ENCODE measurements at places on chromosomes 11 and 22. TPM values are rescaled to one million over a fixed set of nuclear protein-coding genes. Genes with fewer than 3 reads are reported as not detected.

The H19 gene
- polyA plus RNA-seq, result 3,084 TPM

The CRYBB3 gene
- polyA plus RNA-seq, result 0.19 TPM

DNA sequence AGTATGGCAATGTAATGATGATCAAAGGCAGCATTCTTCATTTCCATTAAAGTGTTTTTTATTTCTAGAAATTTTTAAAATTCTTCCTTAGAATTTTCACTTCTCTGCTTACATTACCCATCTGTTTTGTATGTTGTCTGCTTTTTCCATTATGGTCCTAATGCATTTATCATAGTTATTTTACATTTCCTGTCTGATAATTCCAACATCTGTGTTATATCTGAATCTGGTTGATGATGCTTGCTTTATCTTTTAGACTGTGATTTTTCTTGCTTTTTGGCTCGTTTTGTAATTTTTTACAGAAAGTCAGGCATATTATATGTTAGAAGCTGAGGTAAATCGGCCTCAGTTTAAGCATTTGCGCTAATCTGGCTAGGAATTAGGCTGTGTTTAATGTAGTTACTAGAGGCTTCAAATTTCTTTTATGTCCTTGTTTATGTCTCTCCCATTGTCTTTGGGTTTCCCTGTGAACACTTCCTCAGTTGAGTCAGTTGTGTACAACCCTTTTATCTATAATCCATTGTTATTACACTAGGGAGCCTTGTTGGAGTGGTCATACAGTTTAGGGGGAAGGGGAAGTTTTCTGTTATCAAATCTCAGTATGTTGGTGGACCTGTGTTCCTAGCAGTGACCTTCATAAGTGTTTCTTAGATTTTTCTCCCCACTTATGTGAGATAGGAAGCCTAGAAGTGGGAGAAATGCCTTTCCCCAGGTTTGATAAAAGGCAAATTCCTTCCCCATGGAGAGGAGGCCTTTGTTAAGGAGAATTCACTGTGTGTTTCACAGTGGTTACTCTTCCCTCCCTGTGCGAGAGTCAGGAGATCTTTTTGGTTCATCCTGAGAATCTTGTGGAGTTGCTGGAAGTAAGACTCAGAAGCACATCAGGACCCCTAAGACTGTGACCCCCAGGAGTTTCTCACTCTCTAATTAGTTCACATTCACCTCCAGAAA, 437.5 kb downstream of the INSC start:
- no peak for DNase-seq

- DNase-seq, result no peak
Measured at GRCh38 chr11:114179234-114179941, 116.8 kb upstream of the NNMT start.

The PAX6 gene
- polyA plus RNA-seq, result 0.27 TPM

DNA sequence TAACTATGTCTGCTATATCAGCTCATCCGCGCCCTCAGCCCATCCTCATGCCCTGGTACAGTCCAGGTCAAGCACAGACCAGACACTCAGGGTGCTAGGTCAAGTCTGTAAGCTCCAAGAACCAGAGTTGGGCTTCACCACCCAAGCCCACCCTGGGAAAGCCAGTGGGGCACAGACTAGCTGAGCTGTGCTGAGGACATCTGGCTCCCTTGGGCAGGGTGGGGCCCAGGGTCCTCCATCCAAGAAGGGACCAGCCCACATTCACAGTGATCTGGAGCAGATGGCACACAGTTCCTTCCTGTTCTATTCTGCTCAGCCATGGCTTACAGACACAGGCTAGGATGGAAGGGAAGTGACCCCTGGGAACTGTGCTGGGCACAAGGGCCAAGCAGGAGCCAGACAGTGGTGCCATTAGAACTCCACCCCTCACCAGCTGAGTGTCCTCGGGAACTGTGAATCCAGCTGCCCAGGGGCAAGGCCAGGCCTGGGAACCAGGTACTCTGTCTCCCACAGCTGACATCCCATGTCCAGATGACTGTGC, 9.1 kb downstream of the P2RY6 start:
- no peak for DNase-seq

The SUSD2 gene
- polyA plus RNA-seq, result 17.5 TPM

The CD151 gene
- polyA plus RNA-seq, result 225 TPM

- no peak for DNase-seq
Measured at GRCh38 chr11:76361776-76362175, 19.2 kb downstream of the THAP12 start.

- no peak for DNase-seq
Measured at GRCh38 chr22:23626286-23626975, 5.7 kb downstream of the DRICH1 start.

The CCDC88B gene
- 3.4 TPM for polyA plus RNA-seq

DNA sequence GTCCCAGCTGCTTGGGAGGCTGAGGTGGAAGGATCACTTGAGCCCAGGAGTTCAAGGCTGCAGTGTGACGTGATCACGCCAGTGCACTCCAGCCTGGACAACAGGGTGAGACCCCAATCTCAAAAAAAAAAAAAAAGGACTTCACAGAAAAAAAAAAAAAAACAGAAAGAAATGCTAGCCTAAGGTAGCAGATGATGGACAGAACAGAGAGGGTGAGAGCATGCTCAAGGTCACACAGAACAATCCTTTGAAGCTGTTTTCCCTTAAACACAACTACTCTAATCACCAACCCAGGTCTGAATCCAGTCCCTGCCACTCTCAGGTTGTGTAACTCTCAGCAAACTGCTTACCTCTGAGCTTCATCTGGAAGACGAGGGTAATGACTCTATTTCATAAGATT, 9.7 kb downstream of the ZMAT5 start:
- no peak for DNase-seq

DNA sequence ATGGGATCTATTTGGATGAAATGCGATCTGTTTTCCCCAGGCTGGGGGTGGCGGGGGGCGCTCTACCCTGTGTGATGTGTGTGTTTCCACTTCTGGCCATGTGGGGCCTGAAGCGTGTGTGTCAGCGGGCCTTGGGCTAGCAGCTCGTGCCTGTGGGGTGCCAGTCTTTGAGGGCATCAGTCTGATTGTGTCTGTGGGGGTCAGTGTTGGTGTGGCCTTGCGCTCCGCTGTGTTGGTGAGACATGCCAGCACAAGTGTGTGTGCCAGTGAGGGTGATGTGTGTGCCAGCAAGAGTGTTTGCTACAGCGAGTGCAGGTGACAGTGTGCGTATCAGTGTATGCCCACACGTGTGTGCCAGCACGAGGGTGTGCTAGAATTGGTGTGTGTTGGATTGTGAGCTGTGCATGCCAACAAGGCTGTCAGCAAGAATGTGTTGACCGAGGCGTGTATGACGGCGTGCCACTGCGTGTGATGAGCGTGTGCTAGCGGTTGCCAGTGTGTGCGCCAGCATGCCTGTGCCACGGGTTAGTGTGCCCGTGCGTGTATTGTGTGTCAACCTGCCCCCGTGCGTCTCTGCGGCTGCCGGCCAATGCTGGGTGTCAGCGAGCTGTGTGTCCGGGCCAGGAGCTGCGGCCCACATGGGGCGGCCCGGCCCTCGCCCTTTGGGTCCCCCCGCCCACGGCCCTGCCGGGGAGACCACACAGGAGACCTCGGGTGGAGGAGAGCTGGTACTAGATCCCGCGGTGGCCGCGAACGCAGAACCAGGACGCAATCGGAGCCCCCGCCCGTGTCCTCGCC, 519 bp downstream of the ARRB1 start:
- no peak for DNase-seq

DNA sequence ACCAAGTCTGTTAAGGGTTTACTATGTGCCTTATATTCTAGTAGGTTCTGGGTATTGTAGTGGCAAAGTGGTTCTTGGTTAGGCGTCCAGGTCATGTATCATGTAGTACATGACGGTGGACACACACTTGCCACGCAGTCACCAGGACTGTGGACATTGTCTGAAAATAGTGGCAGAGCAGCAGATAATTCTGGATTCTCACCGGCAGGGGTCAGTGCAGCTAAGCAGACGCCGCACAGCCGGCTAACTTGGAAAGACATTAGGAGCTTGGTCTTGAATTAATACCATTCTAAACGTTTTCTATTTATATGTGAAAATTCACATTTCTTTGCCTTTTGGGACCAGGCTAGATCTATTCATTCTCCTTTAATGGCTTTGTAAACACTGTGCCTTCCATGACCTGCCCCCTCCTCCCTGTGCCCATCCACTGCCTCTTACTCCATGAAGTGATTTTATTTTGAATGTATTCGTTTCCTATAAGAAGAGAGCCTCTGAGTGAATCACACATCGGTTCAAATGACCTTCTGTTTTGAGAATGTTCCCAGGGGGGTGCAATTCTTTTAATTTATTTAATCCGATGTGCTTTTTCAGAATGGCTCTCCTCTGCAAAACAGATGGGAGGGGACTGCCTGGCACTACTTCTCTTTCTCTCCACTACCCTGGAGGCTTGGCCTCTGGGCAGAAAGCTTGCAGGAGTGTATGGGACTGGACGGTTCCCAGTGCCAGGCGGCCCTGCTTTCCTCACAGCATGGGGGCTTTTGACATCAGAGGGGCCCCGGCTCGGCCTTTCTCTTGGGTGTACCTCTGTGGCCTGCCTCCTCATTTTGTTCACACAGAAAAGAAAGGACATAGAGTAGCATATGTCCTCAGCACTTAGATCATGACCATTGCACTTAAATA, 378.0 kb downstream of the NTM start:
- peak; percentile 60 for DNase-seq

DNA sequence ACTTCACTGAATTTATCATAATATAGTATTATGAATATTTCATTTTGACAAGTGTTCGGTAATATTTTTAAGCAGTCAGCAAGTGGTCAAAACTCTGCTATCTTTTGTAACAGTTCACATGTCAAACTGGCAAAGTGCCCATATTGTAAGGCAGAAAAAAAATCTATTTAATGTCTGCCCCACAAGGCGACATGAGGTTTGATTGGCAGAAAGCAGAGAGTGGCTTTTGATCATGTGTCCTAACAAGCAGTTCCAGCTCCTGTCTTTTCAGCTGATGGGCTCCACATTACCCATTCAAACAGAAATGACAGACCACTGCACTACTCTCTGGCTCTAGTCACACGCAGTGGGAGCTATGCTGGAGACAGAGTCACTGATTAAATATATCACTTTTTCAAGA, 59.0 kb downstream of the SOX6 start:
- no peak for DNase-seq

- DNase-seq, result no peak
Measured at GRCh38 chr11:57477507-57478189, 17.3 kb downstream of the RTN4RL2 start.

The CARD16 gene
- 1.3 TPM for polyA plus RNA-seq

DNA sequence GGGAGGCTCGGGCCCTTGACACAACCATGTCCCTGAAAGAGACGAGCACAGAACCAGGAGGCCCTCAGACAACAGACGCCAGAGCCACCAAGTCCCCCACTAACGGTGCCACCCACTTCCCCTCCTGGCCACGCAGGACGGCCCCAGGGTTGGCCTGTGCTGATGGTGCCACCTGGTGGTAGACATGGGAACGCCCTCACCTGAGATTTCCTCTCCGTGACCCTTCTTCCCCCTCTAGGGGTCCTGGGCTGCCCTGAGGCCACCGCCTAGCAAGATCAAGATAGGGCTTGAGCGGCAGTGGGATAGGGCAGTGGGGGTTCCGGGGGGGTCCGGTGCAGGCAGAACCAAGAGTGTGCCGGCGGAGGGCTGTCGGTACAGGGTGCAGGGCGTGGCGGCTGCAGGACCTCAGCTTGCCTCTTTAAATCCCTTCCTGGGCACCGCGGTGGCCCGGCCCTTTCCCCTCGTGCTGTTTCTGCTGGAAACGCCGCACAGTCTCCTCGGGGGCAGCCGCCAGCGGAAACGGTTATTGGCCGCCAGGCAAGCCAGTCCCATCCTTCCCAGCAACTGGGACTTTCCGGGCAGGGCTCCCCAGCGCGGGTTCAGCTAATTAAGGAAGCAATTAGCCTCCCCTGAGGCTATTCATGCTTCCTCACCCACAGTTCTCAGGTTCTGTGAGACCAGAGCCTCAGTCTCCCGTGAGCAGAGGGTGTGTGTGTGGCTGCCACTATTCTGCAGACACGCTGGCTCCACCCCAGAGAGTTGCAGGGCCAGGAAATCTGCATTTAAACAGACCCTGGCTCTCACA, 5.5 kb upstream of the NFAM1 start:
- no peak for DNase-seq

GRCh38 chr11:65085446-65085845, 1.4 kb downstream of the ZFPL1 start:
- DNase-seq, result no peak

The CDC45 gene
- polyA plus RNA-seq, result 18.7 TPM

The SCUBE2 gene
- polyA plus RNA-seq, result 7.1 TPM

DNA sequence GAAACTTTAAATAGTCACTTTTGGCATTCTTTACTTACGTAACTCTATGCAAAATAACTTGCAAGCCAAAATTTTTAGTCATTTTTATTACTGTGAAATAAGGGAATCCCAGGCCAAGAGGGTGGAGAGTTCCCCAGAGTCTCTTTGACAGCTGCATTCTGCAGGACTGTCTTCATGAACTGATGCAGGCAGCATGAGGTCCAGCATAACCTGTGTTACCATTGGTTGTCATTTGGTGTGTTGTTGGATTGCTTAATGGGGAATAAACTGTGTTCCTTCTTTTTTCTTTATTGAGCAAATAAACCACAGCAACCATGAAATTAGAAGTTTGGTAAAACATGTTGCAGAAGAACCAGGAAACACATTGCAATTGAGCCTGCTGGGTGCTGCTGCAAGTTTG, 24.6 kb downstream of the MMP27 start:
- no peak for DNase-seq

GRCh38 chr11:17161515-17161914, 46.3 kb downstream of the PIK3C2A start:
- no peak for DNase-seq

DNA sequence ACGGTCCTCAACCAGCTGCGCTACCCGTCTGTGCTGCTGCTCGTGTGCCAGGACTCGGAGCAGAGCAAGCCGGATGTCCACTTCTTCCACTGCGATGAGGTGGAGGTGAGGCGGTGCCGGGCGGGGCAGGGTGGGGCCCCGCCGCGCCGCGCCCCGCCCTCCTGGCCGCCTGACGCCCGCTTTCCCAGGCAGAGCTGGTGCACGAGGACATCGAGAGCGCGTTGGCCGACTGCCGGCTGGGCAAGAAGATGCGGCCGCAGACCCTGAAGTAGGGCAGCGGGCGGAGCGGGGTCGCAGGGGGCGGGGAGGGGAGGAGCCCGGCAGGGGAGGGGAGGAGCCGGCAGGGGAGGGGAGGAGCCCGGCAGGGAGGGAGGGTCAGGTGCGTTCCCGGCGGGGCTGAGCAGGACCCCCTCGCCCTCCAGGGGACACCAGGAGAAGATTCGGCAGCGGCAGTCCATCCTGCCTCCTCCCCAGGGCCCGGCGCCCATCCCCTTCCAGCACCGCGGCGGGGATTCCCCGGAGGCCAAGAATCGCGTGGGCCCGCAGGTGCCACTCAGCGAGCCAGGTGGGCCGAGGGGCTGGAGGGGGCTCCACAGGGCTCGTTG, 14.7 kb downstream of the EPS8L2 start:
- DNase-seq, result no peak

- no peak for DNase-seq
Measured at GRCh38 chr22:31861226-31861840, 83.0 kb upstream of the YWHAH start.

GRCh38 chr22:24208012-24208749, 26.9 kb downstream of the SUSD2 start:
- DNase-seq, result no peak

Data from renal pelvis (tissue), 12 donors.